Gastroesophageal sphincter (tissue), 4 donors: ENCODE measurements at places on chromosomes 1 and 21.

DNA sequence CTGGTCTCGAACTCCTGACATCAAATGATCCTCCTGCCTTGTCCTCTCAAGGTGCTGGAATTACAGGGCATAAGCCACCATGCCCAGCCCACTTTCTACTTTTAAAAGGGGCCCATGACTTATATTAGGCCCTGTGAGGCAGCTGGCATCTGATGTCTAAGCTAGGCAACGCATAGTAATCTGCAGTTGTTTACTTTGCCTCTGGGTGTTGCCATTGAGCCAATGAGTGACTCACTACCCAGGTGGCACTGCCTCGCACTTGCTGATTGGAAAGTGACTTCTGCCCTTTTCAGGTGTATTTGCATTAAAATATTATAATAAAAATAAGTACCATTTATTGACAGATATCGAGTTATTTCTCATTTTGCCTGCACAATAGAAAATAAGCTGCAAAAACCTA is 84.9 kb downstream of the KIF14 start:
- no peak for ATAC-seq

DNA sequence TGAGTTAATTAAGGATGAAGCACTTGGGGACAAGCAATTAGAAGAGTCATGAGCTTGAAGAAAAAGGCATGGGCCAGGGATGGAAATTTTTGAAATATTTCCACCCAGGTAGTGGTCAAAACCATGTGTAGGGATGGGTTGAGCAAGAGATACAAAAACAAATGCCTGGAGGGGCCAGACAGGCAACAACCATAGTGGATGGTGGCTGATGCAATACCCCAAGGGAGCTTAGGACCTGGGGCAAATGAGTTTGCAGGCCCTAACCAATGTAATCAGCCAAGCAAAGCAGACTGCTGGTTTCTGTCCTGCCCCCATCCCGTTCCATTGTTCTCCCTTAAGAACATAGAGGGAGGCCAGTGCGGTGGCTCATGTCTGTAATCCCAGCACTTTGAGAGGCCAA is 119.1 kb upstream of the FGGY start:
- no peak for ATAC-seq

DNA sequence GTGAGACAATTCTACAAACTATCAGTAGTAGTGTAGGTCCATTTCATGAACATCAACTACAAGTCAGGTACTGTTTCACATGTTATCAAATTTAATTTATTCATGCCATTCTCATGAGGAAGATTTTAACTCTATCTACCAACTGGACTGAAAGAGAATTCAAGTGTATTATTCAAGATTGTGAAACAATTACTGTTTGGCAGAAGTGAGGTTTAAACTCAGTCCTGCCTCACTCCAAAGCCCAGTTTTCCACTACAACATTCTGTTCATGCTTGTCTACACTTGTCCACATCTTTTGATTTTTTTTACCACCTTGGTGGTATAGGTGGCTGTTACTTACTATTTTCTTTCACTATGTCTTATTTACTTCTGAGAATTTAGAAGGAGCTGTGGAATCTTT is 272.9 kb downstream of the TGFB2 start:
- ATAC-seq: no peak

- no peak for ATAC-seq
These were observed 201.4 kb downstream of the CHRM3 start for GRCh38 chr1:239587574-239588369.

DNA sequence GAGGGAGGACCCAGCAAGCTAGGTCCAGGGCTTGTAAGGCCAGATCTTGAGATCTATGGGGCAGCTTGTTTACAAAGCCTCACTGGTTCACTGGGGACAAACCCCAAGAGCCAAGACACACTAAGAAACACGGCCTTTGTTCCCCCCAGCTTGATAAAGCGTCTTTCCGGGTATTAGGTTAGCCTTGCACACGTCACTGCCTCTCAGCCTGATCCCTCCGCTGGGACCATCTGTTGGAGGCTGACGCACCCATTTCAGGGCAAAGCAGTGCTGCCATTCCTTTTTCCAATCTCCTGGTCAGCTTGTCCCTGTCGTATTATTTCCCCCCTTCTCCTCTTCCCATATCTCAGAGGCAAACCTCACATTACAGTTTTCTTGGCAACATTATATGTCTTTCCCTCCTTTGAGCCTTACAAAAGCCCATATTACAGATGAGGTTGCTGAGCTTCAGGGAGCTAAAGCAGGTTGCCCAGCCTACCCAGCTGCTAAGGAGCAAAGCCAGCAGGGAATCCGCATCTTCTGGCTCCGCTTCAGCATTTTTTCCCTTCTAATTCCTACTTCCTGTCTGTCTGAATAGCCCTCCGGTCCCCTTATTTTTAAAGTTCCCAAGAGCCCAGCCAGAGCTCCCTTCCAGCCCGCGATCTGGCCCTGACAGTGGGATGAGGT is 4.1 kb downstream of the HEYL start:
- no peak for ATAC-seq

GRCh38 chr1:115077286-115077983 is 11.9 kb downstream of the TSPAN2 start:
- no peak for ATAC-seq

GRCh38 chr21:46028573-46029091 is 47.1 kb downstream of the COL6A1 start:
- ATAC-seq: peak; percentile 83

DNA sequence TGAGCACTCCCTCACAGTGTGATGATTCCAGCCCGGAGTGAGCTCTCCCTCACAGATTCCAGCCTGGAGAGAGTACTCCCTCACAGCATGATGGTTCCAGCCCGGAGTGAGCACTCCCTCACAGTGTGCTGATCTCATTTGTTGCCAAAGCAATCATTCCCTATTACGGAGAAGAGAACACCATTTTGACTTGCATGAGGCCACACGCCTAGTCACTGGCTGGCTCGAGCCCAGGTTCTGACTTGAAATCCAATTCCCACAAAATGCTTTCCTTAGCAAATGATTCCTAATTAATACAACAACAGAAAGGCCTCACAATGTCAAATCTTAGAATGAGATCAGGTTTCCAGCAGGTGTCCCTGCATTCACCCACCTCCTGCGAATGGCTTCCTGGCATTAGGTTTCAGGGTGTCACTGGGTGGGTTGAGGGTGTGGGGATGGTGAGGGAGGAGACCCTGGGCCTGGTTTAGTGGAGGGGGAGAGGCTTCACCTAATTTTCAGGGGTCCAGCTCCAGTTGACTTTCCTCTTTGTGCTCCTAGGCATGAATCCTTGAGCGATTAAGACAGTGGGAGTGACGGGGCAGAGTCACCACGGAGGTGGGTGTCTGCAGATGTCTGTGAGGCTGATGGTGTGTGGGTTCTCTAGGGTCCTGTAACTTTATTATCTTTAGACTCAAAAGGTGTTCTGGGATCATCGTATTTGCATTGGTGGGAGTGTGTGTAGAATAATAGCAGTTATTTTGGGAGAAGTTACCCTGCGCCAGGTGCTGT is 158.5 kb downstream of the KCNJ6 start:
- ATAC-seq: no peak

- no peak for ATAC-seq
These were observed 104.3 kb upstream of the FAM78B start for GRCh38 chr1:166271151-166271538.

- ATAC-seq: no peak
These were observed 73.2 kb downstream of the ZC3H11B start for GRCh38 chr1:219539645-219540254.

DNA sequence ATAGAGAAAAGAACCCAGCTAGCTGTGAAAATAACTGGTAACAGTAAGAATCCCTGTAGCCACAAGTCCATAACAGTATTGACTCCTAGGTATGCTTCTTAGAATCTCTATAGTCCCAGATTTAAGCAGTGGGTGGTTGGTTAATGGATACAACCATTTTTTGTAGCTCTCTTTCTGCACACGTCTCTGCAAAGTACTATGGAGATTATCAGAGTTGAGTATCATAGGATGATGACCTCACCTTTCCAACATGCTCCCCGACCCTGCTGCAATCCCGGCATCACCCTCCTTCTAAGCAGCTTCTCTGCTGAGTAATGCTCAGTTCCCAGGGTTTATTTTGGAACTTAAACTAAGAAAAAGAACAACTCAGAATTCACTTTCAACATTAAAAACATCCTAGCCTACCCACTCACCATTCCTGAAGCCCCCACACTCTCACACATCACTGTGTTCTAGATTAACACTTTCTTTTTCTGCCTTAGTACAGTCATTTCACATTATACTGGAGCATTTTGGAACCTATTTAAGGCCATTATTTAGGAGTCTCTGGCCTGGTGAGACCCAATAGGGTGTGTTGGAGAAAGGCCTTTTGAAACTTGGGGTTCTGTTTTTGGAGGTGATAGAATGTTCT is 2.7 kb downstream of the MLLT11 start:
- ATAC-seq: no peak
